ENCODE measurements at places on chromosomes 7 and 10.

GRCh38 chr10:31836569-31837406 lies 91.8 kb downstream of the ARHGAP12 start:
- no peak for DNase-seq

DNA sequence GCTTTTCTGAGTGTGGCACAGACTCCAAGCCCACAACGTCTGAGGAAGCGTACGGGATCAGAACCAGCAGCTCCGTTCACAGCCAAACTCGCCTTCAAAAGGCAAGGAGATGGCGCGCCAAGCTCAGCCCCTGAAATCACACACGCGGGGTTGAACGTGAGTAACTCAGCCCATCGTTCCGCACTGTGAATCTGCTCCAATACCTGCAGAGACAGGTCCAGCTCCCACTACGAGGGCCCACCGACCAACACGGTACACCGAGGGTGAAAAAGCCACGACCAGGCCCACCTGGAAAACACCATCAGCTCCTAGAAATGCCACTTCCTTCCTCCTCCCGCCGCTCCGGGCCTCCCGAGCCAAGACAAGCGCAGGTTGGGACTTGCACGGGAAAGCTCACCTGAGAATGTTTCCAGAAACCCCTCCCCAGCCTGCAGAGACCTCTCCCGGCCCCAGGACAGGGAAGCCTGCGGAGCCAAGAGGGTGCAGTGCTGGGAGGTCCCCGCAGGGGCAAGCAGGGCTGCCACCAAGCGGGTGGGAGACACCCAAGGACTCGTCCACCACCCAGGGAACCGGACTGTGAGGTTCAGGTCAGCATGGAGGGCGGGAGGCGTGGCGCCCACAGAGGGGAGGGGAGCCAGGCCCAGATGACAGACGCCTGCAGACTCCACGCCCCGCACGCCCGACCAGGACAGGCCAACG lies 93.9 kb upstream of the PDGFA start:
- no peak for DNase-seq

- DNase-seq, result no peak
These were observed 113.5 kb downstream of the KLF6 start for GRCh38 chr10:3671386-3671955.

- no peak for DNase-seq
These were observed 367.8 kb downstream of the NRG3 start for GRCh38 chr10:82242778-82243177.

DNA sequence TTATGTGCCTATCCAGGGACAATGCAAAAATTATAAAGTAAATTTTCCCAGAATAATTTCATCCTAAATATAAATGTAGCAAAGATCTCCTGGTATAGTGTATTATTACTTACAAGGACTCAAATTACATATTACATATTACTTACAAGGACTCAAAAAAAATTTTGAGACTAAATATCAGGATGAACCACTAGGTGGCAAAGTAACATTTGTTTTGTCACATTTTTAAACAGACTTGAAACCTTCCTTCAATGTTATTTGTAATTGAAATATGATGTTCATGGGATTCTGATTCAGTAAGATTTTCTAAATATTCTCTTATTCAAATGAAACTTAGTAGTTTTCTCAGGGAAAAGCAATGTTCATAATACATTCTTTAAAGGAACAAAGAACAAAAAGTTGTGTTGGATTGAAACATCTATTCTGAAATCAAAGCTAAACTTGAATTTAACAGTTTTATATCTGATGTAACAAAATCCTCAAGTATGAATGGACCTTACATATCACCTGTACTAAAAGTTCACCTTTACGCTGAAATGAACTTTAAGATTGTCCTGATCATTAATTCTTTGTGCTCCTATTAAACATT lies 74.3 kb upstream of the GNAI1 start:
- no peak for DNase-seq

DNA sequence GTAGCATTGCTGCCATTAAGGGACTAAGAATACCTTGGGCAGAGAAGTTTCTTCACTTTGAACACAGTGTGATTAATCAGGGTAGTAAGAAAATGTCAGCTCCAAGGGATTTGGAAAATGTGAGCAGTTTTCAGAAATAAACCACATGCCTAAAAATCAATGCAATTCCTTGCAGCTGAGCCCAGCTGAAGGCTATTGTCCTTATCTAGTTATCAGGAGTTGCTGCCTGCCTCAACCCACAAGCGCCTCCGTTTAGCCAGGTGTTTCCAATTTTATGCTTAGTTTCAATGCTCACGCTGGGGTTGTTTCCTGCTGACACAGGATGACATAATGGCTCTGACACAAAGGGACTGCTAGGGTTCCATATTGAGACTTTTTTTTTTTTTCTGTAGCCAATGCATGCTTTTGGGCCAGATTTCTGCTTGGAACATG lies 132.3 kb upstream of the ANK3 start:
- no peak for DNase-seq

- DNase-seq, result no peak
These were observed 612 bp downstream of the SNX8 start for GRCh38 chr7:2313450-2314208.

DNA sequence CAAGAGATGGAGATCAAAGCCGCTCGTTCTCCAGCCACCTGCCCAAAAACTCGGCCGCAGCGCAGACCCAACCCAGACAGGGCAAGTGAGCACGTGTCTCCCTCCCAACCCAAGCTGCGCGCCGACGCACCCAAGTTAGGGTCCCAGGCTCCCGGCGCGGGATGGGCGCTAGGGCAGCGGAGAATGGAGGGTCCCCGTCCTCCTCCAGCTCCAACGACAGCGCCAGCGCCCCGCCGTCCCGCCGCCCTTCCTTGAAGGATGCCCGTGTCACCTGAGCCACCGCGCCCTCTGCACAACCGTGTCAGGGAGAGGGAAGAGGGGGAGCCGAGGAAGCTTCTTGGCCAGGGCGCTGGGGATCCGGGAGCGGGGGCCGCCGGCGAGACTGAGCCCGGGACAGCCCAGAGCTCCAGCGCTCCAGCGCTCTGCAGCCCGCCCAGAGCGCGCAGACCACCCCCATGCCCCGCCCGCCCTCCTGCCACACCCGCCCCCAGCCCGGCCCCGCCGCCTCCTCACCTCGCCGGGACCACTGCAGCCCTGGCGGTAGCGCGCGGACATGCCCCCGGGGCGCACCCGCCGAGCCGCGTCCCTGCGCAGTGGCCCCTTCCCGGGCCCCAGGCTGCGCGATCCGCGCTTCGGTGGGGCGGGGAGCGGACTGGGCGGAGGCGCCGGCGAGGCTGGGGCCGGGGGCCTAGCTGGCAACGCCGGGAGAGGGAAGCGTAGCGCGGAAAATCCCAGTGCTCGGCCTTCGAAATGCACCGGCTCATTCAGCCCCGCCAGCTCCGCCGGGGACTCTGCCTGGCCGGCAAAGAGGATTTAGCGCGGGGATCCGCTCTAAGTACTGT lies at the start of gene SLC16A12:
Gene SLC16A12 (minus strand): TSS at position 424 of the 842 bp plus-strand sequence. CDS start 73,016 bp downstream, outside the sequence.
- no peak for DNase-seq

DNA sequence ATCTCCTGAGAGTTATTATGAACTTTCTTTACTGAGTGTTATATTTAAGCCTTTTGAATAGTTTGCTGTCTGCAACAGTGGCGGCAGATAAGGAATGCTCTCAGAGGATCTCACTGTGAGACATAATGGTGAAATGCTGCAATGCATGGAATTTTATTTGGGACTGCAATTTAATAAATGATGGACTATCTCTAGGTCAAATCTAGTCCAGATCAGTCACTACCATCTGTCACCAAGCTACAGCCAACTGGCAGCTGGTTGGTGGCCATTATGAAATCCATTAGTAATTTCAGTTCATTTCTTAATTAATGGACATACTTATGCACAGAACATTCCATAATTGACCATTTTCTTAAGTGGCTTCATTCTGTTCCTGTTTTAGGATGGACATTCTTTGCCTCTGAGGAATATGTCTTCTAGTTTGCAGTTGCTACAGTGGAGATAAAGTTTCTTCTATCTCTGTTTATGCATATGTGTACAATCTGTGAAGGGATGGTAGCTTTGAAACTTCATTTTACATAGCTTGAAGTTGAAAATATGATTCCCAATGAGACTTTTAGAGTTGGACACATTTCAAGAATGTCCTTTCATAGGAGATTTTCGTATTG lies 586.6 kb downstream of the SUGCT start:
- DNase-seq, result no peak

- no peak for DNase-seq
These were observed 2.3 kb upstream of the GRID2IP start for GRCh38 chr7:6553448-6554044.

GRCh38 chr10:61904733-61905725 lies 3.5 kb downstream of the ARID5B start:
- DNase-seq, result peak; percentile 69

GRCh38 chr7:12771378-12771877 lies 84.0 kb downstream of the ARL4A start:
- no peak for DNase-seq

DNA sequence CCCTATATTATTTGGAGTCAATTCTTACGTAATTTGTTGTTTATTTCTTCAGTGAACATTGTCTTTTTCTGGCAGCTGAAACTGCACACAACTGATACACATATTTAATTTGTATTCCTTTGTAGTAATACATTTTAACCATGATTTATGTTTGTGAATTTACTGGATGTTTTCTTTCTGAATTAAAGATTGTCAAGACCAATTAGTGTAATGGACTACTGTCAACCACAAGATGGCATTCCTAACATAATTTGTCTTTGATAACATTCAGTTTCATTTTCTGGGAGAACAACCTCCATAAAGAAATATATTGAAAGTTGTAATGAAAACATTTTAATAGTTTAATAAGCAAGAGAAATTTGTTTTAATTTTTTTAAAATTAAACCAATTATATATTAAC lies 10.1 kb downstream of the THNSL1 start:
- no peak for DNase-seq

DNA sequence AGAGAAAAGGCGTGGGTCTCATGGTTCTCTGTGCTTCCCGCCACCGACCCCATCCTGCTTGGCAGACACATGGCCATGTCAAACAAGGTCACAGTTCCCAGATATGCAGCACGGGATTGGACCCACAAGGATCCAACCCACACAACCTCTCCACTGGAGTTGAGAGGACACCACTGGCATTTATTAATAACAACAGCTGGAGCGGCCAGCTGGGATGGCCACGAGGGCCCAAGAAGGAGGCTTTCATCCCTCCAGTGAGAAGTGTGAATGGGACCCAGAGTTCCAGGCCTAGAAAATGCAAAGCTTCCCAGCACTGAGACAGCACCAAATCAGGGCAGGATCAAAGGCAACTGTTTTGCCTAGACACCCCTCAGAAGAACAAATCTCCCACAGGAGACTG lies 31.5 kb downstream of the FGFR2 start:
- DNase-seq, result no peak

- DNase-seq, result peak; percentile 30
These were observed 346.6 kb upstream of the KLF6 start for GRCh38 chr10:4131407-4132215.

DNA sequence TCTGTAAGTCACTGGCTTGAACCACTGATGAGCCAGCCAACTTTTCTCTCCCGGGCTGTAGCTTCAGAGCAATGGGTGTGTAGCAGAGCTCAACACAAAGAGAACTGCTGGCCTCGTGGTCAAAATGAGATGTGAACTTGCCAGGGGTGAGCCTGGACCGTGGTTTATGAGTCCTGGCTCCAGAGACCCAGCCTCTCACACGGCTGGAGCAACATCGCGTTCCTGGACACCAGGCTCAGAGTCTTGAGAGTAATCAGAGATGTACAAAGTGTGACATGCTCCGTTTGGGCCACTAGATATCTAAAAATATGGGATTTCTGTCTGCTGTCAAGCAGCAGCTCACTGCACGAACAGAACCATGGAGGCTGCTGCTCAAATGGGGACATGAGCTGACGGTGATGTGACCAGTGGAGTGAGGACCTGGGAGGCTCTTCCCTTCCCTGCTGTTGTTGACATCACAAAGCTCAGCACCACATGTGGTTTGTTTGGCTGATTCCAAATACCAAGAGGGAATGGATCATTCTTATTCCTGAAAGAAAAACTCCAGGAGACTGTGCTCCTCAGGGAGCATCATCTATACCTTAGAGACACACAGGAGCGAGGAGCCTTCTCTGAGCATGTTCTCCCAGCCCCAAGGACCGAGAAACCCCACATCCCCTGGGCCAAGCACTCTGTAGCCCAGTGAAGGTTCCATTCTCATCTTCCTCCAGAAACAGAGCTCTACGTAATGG lies 9.2 kb upstream of the SVIL start:
- no peak for DNase-seq

DNA sequence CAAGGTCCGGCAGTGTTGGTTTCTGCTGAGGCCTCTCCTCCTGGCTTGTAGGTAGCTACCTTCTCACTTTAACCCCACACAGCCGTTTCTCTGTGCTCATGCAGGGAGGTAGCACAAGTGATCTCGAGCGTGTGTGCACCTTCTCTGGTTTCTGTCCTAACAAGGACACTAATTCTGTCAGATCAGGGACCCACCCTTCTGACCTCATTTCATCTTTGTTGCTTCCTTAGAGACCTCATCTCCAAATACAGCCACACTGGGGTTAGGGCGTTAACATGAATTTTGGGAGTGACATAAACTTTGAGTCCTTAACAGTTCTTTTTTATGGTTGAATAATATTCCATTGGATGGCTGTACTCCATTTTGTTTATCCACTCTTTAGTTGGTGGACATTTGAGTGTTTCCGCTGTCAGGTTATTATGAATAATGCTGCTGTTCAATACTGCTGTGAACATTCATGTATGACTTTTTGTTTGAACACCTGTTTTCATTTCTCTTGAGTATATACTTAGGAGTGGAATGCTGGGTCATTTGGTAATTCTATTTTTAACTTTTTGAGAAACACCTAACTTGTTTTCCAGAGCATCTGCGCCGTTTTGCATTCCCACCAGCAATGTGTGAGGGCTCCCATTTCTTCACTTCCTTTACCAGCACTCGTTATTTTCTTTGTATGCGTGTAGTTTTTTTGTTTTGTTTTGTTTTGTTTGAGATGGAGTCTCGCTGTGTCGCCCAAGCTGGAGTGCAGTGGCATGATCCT lies 57.5 kb downstream of the LCOR start:
- DNase-seq, result no peak

GRCh38 chr7:20475756-20476155 lies 139.7 kb upstream of the ABCB5 start:
- DNase-seq, result no peak

- DNase-seq, result no peak
These were observed 38.1 kb upstream of the XPNPEP1 start for GRCh38 chr10:109961174-109962001.

GRCh38 chr10:110457851-110458250 lies 39.9 kb upstream of the DUSP5 start:
- DNase-seq, result no peak

DNA sequence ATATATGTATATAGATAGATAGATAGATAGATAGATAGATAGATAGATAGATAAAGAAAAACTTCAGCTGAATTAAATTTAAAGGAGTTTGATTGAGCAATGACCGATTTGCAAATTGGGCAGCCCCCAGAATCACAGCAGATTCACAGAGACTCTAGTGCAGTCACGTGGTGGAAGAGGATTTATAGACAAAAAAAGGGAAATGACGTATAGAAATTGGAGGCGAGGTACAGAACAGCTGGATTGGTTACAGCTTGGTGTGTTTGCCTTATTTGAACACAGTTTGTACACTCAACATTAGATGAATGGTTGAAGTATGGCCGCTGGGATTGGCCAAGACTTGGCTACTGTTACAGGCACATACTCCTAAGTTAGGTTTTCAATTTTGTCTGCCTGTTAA lies 8.2 kb upstream of the PODXL start:
- no peak for DNase-seq

All from stimulated activated CD4-positive, alpha-beta T cell treated with anti-CD3 and anti-CD28 coated beads, Interleukin-1b, Interleukin-23, amount 100 ng/mL, for 48 hours (primary cell).